ENCODE measurements at places on chromosomes 2 and 18.

- DNase-seq, result no peak
Observed at GRCh38 chr18:46754188-46754587, 2.7 kb downstream of the ST8SIA5 start.

DNA sequence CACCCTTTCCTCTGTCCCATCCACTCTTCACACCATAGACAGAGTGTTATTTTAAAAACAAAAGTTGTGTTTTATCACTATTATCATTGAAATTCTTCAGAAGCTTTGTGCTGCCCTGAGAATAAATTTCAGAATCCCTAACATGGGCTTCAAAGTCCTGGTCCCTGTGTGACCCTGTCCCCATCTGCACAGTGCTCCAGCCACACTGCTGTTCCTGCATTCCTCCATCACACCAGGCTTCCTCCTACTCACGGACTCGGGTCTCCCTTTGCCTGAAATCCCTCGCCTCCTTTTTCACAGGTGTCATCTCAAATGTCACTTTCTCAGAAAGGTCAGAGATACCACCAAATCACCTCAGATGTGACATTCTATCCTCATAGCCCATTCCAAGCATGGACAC is 8.2 kb upstream of the DTNA start:
- DNase-seq, result no peak

GRCh38 chr2:230910546-230911177 is 14.4 kb downstream of the GPR55 start:
- DNase-seq, result no peak

DNA sequence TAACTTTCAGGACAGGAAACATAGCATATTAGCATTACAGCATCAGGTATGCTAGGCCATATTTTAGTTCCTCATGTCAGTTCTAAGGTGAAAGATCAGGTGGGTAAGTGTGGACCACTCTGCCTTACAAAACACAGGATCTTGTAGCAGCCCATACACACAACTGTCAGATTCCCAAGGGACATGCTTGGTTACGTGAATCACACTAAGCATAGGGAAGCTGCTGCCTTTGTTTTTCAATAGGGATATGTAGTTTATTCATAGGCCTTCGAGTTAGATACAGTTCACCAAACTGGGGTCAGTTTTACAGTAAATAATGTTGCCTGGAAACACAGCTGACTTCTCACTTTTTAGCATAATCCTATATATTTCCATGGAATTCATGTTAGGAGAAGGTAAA is 116.1 kb upstream of the OTX1 start:
- no peak for DNase-seq

DNA sequence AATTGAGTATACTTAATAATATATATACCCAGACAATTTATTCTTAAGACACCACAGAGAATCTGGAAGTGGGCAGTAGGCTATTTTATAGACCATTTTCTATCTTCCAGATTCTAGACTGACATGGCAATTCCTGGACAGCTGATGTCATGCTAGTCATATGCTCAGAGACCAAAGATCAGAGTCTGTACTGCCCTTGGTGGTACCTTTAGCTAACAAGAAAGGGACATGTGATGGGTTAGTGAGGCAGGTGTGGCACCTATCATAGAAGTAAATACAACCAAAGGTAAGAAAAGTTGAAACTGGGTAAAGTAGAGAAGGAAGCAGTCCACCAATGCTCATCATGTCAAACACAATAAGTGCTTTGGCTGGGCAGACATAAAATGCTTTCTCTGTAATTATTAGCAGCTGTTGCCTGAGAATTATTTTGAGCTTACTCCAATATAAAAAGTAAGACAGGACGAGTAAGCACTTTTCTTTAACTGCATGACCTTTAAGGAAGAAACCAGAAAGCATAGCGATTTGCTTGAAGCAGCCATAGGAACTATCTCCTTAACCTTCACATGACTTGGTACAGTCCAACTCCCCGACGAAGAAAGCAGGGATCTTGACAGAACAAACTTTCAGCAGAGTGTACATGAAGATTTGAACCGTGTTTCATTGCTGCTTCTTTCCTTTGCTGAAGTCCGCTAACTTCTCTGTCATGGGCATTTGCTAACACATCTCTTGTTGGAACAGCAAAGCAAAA is 47.1 kb downstream of the SLC40A1 start:
- no peak for DNase-seq

DNA sequence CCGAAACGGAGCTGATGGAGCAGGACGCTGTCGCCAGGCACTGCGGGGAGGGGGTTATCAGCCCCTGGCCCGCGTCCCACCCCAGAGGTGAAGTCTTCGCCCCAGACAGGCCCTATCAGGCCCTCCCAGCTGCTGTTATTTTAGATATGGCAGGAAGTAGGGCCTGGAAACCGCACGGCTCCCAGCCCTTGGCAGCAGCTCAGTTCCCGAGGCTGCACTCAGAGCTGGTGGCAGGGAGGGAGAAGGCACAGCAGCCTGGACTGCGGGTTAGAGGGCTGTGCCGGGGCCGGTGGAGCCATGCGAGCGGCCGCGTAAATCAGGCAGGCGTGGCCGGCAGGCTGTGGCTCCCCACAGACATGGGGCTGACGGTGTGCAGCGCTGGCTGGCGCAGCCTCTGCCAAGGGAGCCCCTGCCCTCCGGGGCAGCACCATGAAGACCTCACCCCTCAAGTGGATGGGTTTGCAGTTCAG is 111.4 kb downstream of the NFATC1 start:
- DNase-seq, result no peak

GRCh38 chr18:39414009-39414700 is 1848.6 kb upstream of the CELF4 start:
- DNase-seq, result no peak

DNA sequence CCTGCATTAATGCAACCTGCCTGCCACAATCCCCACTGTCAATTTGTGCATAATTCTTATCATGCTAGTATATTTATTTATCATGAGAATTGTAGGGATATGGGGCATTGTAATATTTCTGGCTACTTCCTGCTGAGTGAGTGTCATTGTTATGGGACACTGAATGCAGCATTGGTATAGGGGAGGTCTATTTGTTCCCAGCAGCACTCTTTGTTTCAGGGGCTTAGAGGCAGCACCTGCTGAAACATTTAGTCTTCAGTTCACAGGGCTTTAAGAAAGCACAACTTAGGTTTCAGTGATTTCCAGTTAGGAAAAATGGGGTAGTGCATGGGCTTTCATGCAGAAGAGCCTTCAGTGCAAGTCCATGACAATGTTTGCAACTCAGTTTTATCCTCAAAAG is 23.6 kb downstream of the SULT1C3 start:
- DNase-seq, result no peak

GRCh38 chr2:42342061-42342794 is 18.8 kb downstream of the COX7A2L start:
- DNase-seq, result no peak

GRCh38 chr18:3932276-3932675 is 482.3 kb downstream of the TGIF1 start:
- no peak for DNase-seq

GRCh38 chr2:108169982-108170625 is 69.7 kb upstream of the SULT1C3 start:
- no peak for DNase-seq

DNA sequence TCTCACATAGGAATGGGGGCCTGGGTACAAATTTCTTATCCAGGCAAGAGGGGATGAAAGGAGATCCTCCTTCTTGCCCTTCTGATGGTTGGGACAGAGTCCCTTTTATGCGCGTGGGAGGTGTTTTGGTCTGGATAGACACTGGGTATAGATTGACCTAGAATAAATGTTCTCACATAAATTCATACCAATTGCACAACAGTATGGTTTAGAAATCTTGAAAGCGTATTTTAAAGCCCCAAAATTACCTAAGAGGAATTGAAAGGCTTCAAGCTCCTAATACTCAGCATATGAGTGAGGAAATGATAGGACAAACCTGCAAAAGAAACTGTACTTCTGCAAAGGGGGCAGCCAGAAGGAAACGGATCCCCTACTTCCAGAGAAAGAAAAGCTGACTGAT is 2.6 kb upstream of the BCL2 start:
- no peak for DNase-seq

- no peak for DNase-seq
Observed at GRCh38 chr18:62842898-62843297, 127.6 kb downstream of the PHLPP1 start.

GRCh38 chr2:113167962-113168340 is 5.8 kb upstream of the PSD4 start:
- no peak for DNase-seq

GRCh38 chr2:226873051-226873620 is 37.3 kb downstream of the RHBDD1 start:
- DNase-seq, result no peak

- no peak for DNase-seq
Observed at GRCh38 chr2:26534865-26535662, 57.1 kb upstream of the OTOF start.

GRCh38 chr18:61824733-61825363 is 68.0 kb downstream of the RNF152 start:
- no peak for DNase-seq

DNA sequence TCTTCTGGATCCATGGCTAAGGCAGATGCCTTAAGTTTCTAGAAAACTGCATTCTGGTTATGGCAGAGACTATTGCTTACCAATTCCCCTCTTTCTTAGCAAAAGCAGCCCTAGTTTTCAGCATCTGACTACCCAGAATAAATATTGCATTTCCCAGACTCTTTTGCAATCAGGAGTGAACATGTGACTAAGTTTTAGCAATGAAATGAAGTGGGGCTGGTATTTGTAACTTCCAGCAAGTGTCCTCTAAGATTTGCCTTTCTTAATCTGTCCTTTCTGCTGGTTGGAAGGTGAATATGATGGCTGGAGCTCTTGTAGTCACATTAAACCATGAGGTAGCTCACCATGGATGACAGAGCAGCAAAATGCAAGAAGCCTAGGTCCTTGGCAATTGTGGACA is 132.9 kb upstream of the PKDCC start:
- no peak for DNase-seq

- no peak for DNase-seq
Observed at GRCh38 chr2:55712477-55713060, 18.9 kb upstream of the PNPT1 start.

DNA sequence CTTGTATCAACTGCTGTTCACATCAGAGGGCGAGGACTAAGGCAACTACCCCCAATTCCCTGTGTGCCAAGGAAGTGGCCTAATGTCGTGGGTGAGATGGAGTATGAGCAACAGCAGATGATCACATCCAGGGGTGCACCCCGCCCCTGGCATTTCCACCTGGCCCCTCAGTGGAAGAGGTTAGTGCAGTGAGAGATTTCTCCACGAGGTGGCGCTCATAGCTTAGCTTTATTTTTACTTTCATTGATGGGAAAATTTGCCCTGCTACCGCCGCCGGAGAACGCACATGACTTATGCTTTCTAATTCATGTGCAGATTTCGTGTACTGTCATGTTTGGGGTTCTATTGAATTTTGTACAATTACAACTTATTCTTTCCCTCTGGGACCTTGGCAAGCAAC is 470.6 kb upstream of the MEX3C start:
- DNase-seq, result no peak

DNA sequence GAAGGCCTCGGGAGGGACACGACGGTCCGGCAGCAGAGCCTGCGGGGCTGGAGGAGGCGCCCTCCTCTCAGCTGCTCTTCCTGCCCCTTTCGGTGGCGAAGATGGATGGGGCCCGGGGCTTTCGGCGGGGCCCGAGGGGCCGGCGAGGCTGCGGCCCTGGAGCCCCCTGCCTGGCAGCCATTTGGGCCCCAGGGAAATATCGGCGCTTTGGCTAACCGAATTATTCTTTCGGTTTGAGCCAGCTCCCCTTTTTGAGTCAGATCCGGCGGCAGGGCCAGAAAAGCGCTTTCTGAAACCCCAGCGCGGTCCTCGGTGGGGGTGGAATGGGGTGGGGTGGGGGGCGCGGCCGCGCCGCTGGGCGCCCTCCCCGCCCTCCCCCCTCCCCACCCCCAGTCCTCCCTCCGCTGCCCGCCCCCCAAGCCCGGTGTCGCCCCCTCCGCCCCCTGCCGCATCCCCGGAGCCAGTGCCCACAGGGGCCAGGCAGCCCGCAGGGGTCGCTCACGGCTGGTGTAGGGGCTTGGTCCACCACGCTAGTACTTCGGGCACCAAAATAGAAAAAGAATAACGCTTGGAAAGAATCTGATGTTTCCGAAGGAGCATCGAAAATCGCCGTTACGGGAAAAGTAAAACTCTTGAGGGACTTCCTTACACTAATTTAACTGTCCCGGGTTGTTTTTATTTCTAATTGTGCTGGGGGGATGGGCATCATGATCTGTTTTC is 9.1 kb upstream of the ARID5A start:
- peak; percentile 71 for DNase-seq

GRCh38 chr18:46946656-46947282 is 29.4 kb downstream of the KATNAL2 start:
- DNase-seq, result peak; percentile 56

- no peak for DNase-seq
Observed at GRCh38 chr2:222623756-222624309, 32.1 kb downstream of the FARSB start.

GRCh38 chr2:106120432-106120831 is 73.7 kb downstream of the UXS1 start:
- no peak for DNase-seq

DNA sequence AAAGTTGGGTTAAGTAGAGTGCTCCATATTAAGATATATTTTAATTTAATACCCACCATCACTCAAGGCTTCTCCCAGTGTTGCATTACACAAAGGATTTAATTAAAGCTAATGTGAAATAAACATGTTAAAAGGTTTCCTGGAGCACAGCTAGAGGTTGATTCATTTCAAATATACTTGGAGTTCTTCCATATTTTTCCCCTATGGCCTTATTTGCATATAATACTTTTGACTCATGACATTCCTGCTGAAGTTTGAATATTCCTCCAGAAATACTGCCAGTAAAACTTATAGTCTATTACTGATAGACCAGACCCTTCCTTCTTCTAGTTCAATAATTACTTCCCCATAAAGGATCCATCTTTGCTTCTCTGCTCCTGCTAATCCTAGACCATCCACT is 227.5 kb downstream of the GULP1 start:
- no peak for DNase-seq

- no peak for DNase-seq
Observed at GRCh38 chr18:72727038-72727655, 140.6 kb downstream of the NETO1 start.

DNA sequence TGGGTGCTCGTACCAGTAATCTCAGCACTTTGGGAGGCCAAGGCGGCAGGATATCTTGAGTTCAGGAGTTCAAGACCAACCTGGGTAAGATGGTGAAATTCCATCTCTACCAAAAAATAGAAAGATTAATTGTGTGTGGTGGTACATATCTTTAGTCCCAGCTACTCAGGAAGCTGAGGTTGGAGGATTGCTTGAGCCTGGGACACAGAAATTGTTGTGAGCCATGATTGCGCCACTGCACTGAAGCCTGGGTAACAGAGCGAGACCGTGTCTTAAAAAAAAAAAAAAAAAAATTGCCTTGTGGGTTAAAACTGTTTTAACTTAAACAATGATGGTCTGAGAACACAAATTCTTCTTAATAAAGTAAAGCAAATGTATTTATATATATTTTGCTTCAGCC is 49.6 kb downstream of the ATP9B start:
- no peak for DNase-seq

- no peak for DNase-seq
Observed at GRCh38 chr18:77977331-77977730, 727.7 kb downstream of the GALR1 start.

DNA sequence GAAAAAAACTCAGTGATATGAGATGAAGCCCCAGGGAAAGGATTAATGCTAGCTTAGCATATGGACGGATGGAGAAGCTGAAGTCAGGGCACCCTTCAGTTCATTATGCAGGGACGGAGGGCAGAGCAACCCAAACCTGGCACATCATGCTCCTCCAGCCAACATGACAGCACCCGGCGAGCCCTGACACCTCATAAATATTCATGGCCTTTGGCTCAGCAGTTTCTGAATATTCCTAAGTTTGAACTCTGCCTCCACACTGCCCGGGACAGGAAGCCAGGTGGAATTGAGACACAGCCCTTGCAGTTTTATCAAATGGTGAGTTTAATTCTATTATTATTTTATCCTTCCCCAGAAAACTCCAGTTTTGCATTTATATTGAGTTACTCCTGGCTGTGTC is 87.3 kb upstream of the SH3BP4 start:
- no peak for DNase-seq

All from stimulated activated CD8-positive, alpha-beta memory T cell treated with anti-CD3 and anti-CD28 coated beads, Interleukin-15, amount 100 ng/mL, for 48 hours (primary cell).